ENCODE measurements at places on chromosomes 7 and 10. TPM values are rescaled to one million over a fixed set of nuclear protein-coding genes. Genes with fewer than 3 reads are reported as not detected.

DNA sequence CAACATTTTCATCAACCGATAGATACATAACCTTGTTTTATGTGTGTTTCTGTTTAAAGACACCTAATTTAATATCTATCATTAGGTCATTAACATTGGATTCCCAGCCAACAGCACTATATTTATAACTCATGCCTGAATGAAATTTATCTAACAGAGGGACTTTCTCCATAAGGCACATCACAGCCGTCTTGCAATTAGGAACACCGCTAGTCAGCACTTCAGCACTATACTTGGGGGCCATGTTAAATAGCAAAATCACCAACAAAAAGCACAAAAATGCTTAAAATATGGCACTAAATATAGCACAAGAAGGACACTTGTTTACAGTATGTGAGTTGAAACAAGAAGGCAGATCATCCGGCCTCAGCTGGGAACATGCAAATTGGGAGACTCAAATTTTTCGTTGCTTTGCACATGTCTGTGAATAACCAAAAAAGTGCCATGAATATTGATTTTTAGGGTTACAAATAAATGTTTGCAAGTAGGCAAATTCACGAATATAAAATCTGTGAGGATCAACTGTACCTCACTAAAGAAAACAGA is 51.0 kb downstream of the TLL2 start:
- no peak for DNase-seq

DNA sequence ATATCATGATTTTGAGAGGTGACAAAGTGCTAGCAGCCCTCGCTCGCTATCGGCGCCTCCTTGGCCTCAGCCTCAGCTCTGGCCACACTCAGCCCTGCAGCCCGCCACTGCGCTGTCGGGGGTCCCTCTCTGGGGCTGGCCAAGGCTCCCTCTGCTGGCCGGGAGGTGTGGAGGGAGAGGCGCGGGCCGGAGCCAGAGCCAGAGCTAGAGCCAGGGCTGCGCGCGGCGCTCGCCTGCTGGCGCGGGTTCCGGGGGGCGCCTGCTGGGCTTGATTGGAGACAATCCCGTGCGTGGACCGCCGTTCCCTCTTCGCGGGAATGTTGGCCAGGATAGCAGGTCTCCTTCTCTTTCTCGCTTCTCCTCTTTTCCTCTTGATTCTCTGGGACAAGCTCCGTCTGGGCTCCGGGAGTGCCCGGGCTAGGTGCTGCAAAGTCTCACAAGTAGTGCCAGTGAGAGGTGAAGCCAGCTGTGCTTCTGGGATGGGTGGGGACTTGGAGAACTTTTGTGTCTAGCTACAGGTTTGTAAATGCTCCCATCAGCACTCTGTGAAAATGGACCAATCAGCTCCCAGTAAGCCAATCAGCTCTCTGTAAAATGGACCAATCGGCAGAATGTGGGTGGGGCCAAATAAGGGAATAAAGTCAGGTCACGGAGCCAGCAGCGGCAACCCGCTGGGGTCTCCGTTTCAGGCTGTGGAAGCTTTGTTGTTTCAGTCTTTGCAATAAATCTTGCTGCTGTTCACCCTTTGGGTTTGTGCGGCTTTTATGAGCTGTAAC is 43.4 kb upstream of the ELMO1 start:
- DNase-seq: no peak

DNA sequence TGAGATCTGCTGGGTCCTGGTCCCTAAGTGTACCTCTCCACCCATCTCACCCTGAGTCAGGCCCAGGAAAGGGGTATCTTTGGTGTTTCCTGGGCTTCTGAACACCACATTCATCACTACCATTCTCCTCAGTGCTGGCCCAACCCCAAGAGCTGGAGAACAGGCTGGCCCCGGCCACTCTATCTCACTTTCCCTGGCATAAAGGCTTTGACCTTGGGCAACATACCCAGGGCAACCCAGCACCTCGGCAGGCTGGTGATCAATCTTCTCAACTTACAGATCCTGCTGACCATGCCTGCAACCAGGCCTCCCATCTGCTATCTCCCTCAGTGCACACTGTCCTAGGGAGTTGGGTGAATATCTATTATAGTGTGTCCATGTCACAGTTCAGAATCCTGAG is 2.1 kb downstream of the VSIR start:
- no peak for DNase-seq

GRCh38 chr7:131527456-131527855 is 29.0 kb downstream of the PODXL start:
- no peak for DNase-seq

Gene INA
- 0.08 TPM for total RNA-seq

- no peak for DNase-seq
These were observed 161.4 kb downstream of the CCDC3 start for GRCh38 chr10:12839941-12840611.

Gene DGKI
- total RNA-seq: not detected

Gene EPHA1
- 15.7 TPM for total RNA-seq

GRCh38 chr10:127552446-127552845 is 3.3 kb downstream of the NPS start:
- no peak for DNase-seq

- DNase-seq: peak; percentile 48
These were observed 47.0 kb upstream of the CDK1 start for GRCh38 chr10:60731134-60731885.

DNA sequence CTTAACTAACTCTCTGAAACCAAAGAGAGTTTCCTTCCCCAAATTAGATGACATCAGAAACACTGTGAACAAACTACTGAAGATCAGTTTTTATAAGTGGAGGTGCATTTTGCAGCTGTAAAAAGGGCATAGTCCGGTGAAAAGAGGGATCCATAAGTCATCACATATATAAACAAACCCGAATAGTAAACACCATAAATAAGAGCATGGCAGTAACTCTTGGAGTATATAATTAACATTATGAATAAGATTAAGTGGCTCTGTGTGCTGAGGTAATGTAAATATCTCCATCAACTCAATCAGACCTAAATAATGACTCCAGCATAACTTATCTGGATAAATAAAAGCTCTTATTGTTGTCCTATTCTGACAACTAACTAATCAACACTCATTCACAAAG is 43.0 kb upstream of the SHTN1 start:
- no peak for DNase-seq

DNA sequence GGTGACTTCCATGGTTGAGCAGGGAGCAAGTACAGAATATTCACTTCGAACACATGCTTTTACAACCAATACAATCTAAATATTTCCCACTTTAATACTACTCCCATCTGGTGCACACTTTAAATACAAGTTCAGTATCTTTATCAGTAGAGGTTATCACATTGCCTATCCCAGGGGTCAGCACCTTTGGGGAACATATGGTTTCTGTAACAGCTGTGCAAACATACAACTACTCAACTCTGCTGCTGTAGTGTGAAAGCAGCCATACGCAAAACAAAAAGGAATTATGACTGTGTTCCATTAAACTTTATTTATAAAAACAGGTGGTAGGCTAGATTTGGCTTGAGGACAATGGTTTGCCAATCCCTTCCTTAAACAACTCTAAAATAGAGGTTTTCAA is 157.5 kb downstream of the XPNPEP1 start:
- DNase-seq: no peak

DNA sequence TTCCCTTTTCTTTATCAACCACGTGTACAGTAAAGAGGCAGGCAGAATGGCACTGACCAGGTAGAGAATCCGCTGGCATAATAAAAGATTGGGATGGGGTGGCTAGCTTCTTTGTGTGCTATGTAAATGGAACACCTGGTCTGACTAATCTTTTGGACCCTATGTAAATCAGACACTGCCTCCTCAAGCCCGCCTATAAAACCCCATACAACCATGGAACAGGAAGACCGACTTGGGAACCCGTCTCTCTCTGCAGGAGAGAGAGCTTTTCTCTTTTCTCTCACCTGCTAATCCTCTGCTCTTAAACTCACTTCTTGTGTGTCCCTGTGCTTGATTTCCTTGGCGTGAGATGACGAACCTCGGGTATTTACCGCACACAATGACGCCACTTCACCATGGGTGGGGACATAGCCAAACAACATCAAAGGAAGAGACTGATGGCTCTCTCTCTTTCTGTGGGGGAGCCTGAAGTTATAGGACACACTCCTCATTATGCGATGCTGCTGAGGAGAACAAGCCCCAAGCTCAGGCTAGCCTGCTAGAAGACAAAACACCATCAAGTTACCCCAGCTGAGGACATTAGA is 94.2 kb downstream of the ARL5B start:
- no peak for DNase-seq

Data from activated CD8-positive, alpha-beta T cell treated with anti-CD3 and anti-CD28 coated beads, Interleukin-2, amount 10 ng/mL, durations not matched to agents 7 days and 5 days (primary cell).